Activated T-helper 1 cell treated with Interleukin-2 at 50 U/mL for 16 hours (primary cell): ENCODE measurements at places on chromosomes 6 and 20.
A peak's percentile ranks its signal among the peaks of the same experiment; 100 is the strongest.

GRCh38 chr6:13702809-13703302 lies 8.8 kb downstream of the RANBP9 start:
- DNase-seq = no peak

- DNase-seq = no peak
Measured at GRCh38 chr6:92110403-92110802, 1309.0 kb downstream of the EPHA7 start.

DNA sequence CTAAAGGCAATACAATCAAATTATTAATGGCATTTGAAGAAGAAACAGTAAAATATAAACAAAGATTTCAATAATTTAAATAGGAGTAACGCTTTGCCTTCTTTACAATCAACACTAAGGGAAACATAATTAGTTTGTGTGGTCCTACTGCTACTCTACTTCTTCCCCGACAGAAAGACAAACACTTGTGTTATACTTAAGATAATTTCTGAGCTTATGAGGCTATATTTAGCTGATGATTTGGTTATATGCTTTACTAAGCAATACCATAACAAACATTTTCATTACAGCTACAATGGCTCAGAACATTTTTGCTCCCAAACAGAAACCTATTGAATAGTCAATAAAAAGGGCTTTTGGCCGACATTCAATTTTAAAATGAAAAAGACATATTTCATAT lies 1217.2 kb upstream of the GJE1 start:
- no peak for DNase-seq

GRCh38 chr20:58987790-58988564 lies 6.9 kb downstream of the NELFCD start:
- no peak for DNase-seq

DNA sequence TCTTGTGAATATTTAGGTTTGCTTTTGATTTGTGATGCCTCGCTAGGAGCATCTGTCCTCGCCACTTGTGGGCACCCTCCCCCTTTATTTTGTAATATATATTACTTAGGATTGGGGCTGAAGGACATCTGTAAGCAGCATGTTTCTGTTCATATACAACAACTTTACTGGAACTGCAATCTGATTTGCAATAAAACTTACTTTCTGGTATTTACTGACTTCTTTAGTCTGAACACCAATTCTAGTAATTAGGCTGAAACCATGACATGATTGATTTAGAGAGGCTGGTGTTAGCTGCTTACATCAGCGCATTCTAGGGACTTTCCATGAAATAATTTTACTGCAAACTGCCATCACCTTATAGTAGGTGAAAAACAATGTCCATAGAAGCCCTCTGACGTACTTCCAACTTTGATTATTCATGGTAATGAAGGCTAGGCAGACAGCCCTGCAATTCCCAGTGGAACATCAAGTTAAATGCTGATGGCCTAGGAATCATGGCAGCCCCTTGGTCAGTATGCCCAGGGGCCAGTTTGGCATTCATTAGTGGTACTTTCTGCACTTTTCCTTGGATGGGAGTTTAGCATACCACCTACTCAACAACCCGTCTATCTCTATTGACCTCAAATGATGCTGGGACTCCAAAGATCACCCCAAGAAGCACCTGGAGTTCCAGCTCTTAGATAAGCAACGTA lies 132.9 kb upstream of the MCHR2 start:
- no peak for DNase-seq

- DNase-seq = no peak
Measured at GRCh38 chr20:4216866-4217265, 201.5 kb upstream of the RNF24 start.

DNA sequence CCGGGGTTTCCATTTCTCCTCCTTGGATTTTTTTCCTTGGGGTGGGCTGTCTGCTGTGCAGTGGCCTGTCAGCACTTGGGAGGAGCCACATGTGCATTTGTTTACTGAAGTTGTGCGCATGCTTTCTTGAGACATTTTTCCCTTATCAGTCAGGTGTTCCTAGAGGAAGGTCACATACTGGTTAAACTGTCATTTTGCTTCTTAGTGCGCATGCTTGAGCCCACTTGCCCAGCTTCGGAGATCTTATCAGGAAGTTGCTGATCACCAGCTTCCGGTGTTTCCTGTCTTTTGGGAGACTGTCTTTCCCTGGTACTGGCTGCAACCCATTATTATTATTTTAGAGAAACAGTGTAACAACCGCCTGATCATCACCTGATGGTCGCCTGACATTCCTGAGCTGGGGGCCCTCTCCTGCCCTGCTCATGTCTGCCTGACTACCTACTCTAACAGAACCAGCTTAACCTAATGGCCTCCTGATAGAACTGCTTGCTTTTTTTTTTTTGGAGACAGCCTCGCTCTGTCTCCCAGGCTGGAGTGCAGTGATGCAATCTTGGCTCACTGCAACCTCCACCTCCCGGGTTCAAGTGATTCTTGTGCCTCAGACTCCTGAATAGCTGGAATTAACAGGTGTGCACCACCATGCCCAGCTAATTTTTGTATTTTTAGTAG lies 378 bp upstream of the ERVFRD-1 start:
- no peak for DNase-seq

DNA sequence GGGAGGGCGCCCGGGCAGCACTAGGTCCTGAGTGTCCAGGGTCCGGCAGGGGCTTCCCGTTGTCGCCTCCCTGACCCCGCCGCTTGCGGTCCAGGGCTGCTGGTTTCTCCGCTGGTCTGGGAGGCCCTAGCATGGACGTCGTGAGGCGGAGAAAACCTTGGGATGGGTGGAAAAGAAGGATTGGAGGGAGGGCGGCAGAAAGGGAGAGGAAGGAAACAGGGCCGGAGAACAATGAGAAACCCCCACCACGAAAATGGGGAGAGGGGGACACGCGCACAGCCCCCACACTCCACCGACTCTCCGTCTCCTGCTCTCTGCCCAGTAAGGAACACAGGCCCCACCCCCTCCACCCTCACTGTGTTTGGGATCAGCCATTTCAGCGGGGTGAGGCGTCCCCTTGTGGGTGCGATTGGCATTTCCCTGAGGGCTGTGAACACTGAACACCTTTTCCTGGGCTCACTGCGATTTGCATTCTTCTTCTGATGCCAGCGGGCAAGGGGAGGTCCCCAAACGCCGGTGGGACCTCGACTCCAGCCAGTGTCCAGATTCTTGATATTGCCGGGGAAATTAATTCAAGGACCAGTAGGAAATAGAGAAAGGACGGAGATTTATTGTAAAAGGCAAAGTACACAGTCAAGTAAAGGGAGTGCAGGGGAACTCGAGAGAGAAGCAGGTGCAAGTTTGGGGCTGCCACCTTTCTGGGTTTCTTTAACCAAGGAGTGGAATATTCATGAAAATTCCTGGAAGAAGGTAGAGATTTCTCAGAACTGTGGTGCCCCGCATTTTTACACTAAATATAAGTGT lies 3.3 kb upstream of the RAET1G start:
- peak; percentile 46 for DNase-seq
